ENCODE measurements at places on chromosomes 11 and 22.

DNA sequence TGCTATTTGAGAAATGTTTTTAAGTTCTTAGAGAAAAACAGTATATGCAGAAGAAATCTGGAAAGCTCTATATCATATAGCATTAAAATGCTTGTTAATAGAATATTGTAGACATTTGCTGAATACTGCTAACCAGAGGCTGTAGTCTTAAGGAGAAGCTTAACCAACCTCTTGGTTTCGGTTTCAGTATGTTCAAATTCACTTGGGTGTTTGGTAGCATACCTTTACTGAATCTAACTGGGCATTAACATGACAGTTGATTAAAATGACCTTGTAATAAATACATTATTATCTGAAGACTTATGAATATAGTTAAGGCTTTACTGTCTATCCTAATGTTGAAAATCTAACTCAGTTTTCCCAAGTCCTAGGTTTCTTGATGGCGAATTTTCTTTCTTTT, 5.4 kb downstream of the PCF11 start:
- DNase-seq, result no peak

DNA sequence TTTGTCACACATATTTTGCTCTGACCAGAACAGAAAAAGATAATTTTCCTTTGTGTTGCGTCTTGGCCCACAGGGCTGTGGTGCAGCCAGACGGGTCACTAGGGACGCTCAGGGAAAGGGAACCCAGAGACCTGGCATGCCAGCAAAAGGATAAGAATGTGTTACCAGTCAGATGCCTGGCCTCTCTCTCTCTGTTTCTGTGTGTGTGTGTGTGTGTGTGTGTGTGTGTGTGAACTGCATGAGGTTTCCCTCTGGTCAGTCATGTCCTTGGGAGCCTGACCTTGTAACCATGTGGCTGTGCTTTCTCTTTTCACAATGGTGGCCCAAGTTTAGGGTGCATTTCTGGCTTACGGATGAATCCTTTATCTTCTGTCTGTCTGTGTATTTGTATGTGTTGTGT, 25.4 kb downstream of the CCKBR start:
- no peak for DNase-seq

GRCh38 chr11:17538731-17539130, 5.5 kb downstream of the USH1C start:
- no peak for DNase-seq

DNA sequence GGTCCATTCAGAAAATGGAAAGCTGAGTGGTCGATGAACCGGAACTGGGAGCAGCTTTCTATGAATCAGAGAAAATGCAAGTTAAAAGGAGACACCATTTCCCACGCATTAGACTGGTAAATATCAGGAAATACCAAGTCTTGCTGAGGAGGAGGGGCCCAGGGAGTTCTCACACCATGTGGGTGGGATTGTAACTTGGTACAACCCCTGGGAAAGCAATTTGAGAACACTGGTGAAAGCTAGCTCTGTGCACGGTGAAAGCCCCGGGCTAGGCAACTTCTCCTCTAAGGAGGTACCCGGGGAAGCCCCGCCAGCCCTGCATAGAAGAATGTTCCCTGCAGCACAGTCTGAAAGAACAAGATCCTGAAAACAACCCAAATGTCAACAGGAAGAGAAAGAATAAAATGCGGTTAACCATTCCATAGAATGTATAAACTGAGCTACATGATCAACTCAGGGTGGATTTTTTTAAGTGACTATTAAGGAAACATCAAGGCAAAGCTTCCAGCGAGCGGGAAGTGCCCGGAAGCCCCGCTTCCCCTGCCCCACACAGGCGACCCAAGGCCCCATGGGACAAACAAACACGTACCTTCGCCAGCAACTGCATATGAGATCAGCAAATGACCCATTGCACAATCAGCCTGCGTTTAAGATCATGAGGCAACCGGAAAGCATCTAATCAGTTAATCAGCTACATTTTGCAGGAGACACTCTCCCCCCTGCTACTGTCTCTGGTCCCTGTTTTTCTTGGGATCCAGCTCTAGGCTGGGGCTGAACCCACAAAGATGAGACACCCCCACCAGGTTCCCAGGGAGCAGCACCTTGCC, 11.3 kb downstream of the SHANK2 start:
- DNase-seq, result no peak

DNA sequence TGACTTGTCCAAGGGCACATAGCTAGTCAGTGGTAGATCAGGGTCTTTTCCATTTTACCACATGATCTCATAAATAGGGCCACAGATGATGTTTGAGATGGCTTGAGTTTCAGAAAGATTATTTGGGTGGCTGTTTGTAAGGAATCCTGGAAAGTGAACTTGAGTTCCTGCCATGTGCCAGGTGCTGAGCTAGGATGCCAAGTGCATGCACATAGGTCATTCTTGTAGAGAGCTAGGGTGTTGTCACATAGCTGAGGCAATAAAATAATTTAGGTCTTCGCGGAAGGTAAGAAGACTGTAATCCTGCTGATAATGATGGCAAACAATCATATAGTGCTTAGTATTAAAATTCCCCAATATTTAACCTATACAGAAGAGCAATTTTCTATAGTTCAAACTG, 1162.6 kb upstream of the TENM4 start:
- no peak for DNase-seq

Data from renal cortex interstitium (tissue), 15 donors.